ENCODE measurements at places on chromosomes 4 and X.

DNA sequence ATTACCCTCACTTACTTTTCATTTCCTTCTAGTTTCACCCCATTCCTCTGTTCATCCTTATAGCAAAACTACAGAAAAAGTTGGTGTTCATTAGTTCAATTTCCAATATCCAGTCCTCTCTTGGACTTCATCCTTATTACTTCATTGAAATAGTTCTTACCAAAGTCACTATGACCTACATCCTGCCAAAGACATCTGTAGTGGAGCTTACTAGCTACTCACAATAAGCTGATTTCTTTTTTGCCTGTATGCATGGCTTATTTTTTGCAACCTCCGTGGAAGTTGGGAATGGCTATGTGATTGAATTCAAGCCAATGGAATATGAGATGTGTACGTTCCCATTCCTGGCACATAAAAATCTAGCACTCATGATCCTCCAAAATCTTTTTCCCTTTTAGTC, 4.6 kb upstream of the CDKL2 start:
- no peak for DNase-seq

DNA sequence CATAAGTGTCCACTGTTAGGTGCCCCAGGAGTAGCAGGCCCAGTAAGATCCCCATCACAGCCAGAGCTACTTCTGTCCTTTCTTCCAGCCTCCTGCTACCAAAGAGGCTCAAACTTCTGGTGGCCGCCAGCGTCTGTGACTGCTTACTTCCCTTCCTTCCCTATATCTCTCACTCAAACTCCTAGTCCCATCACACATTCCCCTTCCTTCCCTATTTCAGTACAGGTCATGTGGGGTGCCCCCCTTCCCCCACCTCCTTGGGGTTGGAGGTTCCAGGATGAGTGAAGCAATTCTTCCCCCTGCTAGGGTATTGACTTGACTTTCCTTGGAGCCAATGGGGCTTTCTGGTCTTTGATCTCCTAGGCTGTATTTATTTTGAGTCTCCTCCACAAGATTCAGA, at the start of gene VSIG4:
Gene VSIG4, minus strand, starts transcription at position 137 of the 400 bp plus-strand sequence. Its CDS starts 82 bp downstream, at position 55.
- no peak for DNase-seq

DNA sequence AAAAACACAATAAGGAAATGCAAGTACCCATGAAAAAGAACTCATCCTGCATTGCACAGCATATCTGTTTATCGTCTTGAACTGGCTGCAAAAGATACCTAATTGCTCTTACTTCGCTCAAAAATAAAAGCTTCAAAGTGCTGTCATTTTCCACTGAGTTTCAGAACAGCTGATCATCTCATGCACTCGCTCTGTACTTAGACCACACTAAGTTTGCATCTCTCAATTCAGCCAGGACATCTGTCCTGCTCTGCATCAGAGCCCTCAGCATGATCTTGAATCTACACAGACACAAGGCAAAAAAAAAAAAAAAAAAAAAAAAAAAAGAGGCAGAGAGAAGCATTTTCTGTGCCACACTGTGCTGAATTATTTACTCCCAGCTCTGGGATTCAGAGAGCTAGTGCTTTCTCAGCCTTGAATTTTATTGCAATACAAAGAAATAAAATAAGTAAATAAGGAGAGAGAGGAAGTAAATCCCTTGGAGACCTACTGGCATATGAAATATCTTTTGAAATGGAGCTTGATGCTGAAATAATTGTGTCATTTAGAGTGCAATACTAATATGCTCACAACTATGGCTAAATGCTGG, 81.3 kb downstream of the PPP1R2C start:
- DNase-seq: no peak

GRCh38 chr4:102598086-102598761, 97.1 kb downstream of the NFKB1 start:
- no peak for DNase-seq

GRCh38 chrX:119399772-119400101, 601 bp downstream of the SLC25A43 start:
- DNase-seq: no peak

- DNase-seq: no peak
Observed at GRCh38 chrX:9948406-9948805, 18.8 kb upstream of the CLDN34 start.

DNA sequence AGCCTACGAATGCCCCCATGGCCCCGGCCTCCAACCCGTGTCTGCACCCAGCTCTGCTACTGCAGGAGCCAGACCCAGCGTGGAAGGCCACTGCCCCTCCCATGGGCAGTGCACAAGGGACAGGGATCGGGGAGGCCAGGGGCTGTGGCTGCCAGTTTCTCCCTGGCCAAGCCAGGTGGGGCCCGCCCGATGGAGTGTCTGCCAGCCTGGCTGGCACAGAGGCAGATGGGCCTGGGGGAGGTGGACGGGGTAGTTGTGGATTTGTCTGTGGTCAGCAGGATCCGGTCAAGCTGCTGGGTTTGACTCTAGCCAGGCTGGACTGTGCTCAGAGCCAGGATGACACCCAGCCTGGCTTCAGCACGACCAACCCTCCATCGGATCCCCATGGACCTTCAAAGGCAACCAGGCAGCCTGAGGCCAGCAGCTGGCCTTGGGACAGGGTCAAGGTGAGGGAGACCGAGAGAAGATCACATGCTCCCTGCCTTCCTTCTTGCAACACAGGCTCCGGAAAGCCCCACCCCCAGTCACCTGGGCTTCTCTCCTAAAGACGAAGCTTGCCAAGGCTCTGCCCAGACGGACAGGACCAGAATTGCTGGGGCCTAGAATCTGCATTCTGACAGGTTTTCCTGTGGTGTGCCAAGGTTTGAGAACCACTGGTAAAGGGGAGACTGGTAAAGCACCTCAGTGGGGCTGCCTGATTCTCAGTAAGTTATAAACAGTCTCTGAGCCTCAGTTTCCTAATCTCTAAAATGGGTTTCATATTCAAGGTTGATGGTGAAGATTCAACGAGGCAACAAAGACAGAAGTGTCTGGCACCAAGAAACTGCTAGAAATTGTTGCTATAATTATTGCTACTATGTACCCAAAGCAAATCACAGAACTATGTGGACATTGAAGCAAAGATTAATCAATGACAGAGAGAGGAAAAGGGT, 78.6 kb downstream of the PPP2R2C start:
- DNase-seq: no peak

DNA sequence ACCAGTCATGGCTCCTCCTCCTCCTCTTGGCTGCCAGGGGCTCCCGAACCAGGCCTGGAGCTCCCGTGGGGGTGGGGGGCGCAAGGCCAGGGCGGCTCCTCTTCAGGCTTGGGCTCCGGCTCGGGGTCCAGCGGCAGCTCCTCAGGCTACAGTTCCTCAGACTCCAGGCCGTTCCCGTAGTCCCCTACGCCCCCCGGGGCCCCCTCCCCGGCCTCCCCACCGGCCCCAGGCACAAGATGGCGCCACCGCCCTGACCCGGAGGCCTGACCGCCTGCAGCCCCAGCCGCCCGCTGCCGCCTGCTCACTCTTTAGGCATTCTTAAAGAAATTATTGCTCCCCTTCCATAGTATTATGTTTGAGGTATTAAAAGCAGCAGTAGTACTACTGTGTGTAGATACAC, 54.5 kb downstream of the TAF1 start:
- DNase-seq: no peak

GRCh38 chr4:1236103-1236641, 12.8 kb downstream of the CTBP1 start:
- DNase-seq: no peak
